ENCODE measurements at places on chromosomes 7 and 10.
A peak's percentile ranks its signal among the peaks of the same experiment; 100 is the strongest.

DNA sequence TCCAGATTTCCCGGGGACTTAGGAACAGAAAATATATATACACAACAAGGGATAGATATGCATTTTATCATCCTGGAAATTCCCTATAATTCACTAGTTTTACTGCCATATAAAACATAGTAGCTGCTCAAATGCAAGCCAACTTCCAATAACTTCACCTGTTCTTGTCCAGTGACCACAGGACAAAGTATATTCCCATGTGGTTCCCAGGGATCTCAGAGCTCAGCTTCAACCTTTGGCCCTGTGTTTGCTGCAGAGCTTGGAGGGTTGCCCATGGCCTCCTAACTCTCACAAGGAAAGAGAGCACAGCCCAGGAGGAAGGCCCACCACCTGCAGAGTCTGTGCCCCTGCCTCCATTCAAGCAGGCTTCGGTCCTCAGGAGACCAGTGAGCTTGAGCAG, 4.5 kb upstream of the DRGX start:
- no peak for DNase-seq
- no peak overlapping the region for H3K4me3 ChIP-seq
- H3K4me1 ChIP-seq, result peaks cover 20% of the 10 kb centered on the region
- no peak overlapping the region for H3K27ac ChIP-seq

GRCh38 chr7:35482231-35482630, 212.7 kb downstream of the HERPUD2 start:
- H3K36me3 ChIP-seq, result no peaks in the 10 kb centered on the region
- no peak overlapping the region for H3K27ac ChIP-seq
- DNase-seq, result no peak
- H3K27me3 ChIP-seq, result peaks cover 10% of the 10 kb centered on the region

GRCh38 chr10:102468683-102469082, 17.3 kb upstream of the C10orf95 start:
- no peaks in the 10 kb centered on the region for H3K36me3 ChIP-seq
- DNase-seq, result no peak
- H3K27ac ChIP-seq, result no peak overlapping the region
- no peak overlapping the region for H3K4me3 ChIP-seq
- peaks cover 2% of the 10 kb centered on the region for H3K4me1 ChIP-seq
- peaks cover 59% of the 10 kb centered on the region for H3K27me3 ChIP-seq

DNA sequence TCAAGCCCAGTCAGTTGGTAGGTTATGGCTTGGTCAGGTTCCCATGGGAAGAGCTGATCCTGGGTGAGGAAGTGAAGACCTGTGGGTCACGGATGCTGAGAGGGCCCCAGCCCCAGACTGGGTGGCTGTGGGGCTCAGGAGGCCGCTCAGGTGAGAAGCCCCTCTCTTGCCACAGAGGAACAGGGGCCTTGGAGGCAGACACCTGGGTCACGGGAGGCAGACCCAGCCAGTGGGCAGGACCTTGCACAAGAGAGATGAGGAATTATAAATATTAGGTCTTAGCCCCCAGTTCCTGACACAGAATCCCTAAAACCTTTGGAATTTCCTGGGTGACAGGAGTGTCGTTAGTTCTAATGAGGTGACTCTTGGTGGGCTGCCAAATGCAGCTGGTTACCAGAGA, 10.6 kb upstream of the CRHR2 start:
- no peak for DNase-seq
- no peaks in the 10 kb centered on the region for H3K36me3 ChIP-seq
- peaks cover 81% of the 10 kb centered on the region for H3K27me3 ChIP-seq
- no peak overlapping the region for H3K27ac ChIP-seq
- H3K4me1 ChIP-seq, result peaks cover 2% of the 10 kb centered on the region

DNA sequence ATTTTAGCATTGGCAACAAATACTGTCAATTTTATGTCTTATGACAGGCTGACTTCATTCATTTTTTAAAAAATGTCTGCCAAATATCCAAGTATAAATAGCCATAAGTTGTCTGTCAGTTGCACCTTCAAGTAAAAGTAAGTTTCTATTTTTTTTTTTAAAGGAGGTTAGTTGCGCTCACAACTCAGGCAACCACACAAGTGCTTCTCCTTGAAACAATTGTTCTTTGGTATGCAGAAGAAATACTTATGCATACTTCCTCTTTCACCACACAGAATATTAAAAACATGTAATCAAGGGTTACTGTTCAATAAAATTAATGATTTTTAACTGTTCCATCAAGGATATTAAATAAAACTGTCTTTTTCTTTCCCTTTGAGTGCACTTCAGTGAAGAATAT, 97.9 kb downstream of the RTKN2 start:
- H3K4me3 ChIP-seq, result no peak overlapping the region
- no peak overlapping the region for H3K27ac ChIP-seq
- no peak for DNase-seq
- H3K27me3 ChIP-seq, result no peaks in the 10 kb centered on the region

- no peak for DNase-seq
- peaks cover 28% of the 10 kb centered on the region for H3K4me1 ChIP-seq
- no peak overlapping the region for H3K27ac ChIP-seq
- H3K36me3 ChIP-seq, result no peaks in the 10 kb centered on the region
These were observed 3.3 kb upstream of the OPN4 start for GRCh38 chr10:86651021-86651471.

DNA sequence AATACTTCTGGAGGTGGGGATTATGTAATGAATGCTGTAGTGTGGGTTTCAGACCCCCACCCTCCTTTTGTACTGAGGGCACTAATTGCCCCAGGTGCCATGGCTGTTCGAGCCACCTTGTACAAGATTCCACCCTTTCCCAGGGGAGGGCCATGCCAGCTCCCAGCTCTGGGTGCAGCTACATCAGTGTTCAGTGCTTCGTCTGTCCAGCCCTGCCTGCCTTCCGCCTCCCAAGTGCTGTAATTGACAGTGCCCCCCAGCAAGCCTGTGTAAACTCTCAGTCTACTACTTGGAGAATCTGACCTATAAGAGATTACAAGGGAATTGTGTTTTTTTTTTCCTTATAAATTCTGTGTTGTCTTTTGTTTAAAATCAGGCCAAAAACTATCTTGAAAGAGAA, 33.0 kb downstream of the GTF2I start:
- H3K36me3 ChIP-seq, result peaks cover 42% of the 10 kb centered on the region
- no peak for DNase-seq
- H3K27me3 ChIP-seq, result no peaks in the 10 kb centered on the region
- no peak overlapping the region for H3K4me3 ChIP-seq
- H3K4me1 ChIP-seq, result no peaks in the 10 kb centered on the region

DNA sequence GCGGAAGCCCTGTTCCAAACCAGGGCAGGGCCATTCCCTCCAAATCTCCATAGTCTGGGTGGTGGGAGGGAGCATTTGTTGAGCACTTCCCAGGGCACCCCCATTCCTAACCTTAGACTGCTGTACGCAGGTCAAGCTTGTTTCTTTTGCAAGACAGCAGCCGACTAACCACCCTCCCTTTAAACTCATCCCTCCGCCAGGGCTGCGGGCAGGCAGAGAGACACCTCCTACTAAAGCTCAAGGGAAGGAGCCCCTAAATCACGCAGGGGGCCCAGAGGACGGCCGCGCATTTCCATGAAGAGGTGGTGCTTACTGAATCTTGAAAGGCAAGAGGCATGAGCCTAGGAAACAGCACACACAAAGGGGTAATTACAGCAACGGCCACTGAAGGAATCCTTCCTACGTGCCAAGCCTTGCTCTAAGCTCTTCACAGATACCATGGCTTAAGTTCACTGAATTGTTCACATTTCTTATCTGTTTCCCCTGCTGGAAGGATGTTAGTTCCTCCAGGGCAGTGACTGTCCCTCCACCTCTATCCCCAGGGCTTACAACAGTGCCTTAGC, 90.0 kb downstream of the PROSER2 start:
- no peaks in the 10 kb centered on the region for H3K36me3 ChIP-seq
- no peak overlapping the region for H3K4me3 ChIP-seq
- H3K27me3 ChIP-seq, result peaks cover 18% of the 10 kb centered on the region
- H3K4me1 ChIP-seq, result peaks cover 3% of the 10 kb centered on the region
- H3K27ac ChIP-seq, result no peak overlapping the region

- no peaks in the 10 kb centered on the region for H3K36me3 ChIP-seq
- no peak overlapping the region for H3K27ac ChIP-seq
- no peak for DNase-seq
- no peaks in the 10 kb centered on the region for H3K4me1 ChIP-seq
These were observed 215.3 kb downstream of the SUGCT start for GRCh38 chr7:40350100-40350499.

- no peaks in the 10 kb centered on the region for H3K27me3 ChIP-seq
- H3K27ac ChIP-seq, result no peak overlapping the region
- H3K36me3 ChIP-seq, result peaks cover 41% of the 10 kb centered on the region
- DNase-seq, result no peak
- H3K4me3 ChIP-seq, result peak overlapping the region; percentile 10
These were observed 4.5 kb downstream of the DEPP1 start for GRCh38 chr10:44974082-44974627.

GRCh38 chr10:31035266-31035798, 3.7 kb upstream of the ZNF438 start:
- DNase-seq, result no peak
- H3K36me3 ChIP-seq, result no peaks in the 10 kb centered on the region
- H3K27ac ChIP-seq, result no peak overlapping the region
- H3K27me3 ChIP-seq, result no peaks in the 10 kb centered on the region
- H3K4me1 ChIP-seq, result no peaks in the 10 kb centered on the region
- no peak overlapping the region for H3K4me3 ChIP-seq

DNA sequence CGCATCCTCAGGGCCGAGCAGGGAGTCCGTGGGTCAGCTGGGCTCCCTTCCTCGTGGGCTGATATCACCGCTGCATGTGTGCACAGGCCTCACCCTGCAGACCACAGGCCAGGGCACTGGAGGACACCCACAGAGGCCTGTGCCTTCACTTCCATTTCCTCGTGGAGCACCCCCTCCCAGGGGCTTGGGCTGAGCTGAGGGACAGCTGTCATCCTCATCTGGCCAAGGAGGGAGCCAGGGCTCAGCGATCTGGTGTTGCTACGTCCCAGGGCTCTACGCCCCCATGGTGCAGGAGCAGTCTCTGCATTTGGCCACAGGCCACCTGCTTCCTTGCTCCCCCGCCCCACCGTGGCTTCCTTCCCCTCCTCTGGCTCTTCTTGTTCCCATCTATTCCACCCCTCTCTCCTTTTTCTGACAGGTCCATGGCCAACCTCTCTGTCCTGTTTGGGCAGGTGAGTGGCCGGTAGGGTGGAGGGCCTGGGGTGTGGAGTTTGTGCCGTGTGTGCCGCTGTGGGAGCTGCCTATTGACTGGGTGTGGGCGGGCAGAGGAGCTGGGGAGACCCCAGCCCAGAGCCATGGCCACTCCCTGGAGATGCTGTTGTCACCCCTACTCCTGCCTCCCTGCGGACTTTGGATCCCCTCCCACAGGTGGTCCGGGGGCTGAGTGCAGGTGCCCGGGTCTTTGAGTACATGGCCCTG, 8.3 kb upstream of the ASIC3 start:
- H3K4me3 ChIP-seq, result no peak overlapping the region
- no peak for DNase-seq
- peaks cover 66% of the 10 kb centered on the region for H3K36me3 ChIP-seq
- peak overlapping the region; percentile 12 for H3K27ac ChIP-seq
- H3K27me3 ChIP-seq, result no peaks in the 10 kb centered on the region

DNA sequence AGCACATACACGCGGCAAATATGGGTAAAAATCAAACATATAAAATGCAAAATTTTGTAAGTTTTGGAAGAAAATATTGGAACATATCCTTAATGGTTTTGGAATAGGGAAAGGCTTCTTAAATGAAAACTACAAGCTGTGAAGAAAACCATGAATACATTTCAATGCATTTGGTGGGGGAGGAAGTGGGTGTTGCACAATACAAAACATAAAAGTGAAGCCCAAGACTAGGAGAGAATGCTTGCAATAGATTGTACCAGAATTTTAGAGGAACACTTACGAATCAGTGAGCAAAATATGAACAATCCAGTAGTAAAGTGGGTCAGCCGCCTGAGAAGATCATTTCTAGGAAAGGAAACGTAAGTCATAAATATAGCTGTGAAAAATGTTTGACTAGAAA, 322.6 kb upstream of the MKI67 start:
- DNase-seq, result no peak
- H3K4me3 ChIP-seq, result no peak overlapping the region
- no peaks in the 10 kb centered on the region for H3K27me3 ChIP-seq
- H3K4me1 ChIP-seq, result no peaks in the 10 kb centered on the region

DNA sequence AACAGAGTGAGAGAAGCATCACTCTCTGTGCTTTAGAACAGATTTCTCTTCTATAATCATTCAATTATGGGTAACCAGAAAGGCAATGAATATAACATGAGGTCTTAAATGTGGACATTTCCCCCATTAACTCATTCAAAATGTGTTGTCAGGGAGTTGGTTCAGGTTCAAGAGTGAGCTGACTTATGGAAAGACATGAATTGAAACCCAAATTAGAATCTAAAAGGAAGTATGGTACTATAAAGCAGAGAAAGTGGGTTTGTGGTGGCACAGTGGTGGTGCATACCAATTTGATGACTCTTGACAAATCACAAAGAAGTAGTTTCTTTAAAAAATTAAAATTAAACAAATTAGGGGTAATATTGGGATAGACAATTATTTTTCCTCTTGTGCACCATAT, 114.6 kb upstream of the MEOX2 start:
- peaks cover 1% of the 10 kb centered on the region for H3K4me1 ChIP-seq
- no peak for DNase-seq
- H3K36me3 ChIP-seq, result no peaks in the 10 kb centered on the region
- no peaks in the 10 kb centered on the region for H3K27me3 ChIP-seq
- no peak overlapping the region for H3K4me3 ChIP-seq

DNA sequence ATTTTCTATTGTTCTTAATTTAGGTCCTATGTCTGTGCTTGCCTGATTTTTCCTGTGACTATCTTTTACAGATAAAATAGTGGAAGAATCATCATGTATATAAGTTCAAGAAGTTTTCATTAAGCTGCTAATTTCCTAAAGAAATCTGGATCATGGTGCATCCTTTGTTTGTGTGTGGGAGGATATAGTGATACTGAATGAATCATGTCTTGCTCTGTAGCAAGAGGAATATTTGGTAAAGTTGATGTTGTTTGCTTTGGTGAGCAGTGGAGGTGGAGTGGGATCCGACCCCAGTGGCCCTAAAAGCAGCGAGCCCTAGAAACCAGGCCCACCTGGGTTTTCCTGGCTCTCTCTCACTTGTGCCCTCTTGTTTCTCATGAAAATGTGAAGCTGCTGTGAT, 83.7 kb downstream of the CCNY start:
- no peak overlapping the region for H3K4me3 ChIP-seq
- H3K4me1 ChIP-seq, result peaks cover 30% of the 10 kb centered on the region
- H3K27ac ChIP-seq, result peak overlapping the region; percentile 47
- H3K27me3 ChIP-seq, result no peaks in the 10 kb centered on the region

GRCh38 chr7:873367-874002, 2.9 kb upstream of the GET4 start:
- H3K4me3 ChIP-seq, result no peak overlapping the region
- H3K36me3 ChIP-seq, result peaks cover 63% of the 10 kb centered on the region
- no peak overlapping the region for H3K27ac ChIP-seq
- DNase-seq, result peak; percentile 80
- H3K27me3 ChIP-seq, result no peaks in the 10 kb centered on the region

Measured in mesenchymal stem cell (in vitro differentiated cells and primary cell).